Immature natural killer cell (primary cell): ENCODE measurements at places on chromosomes 1 and 21.
A peak's percentile ranks its signal among the peaks of the same experiment; 100 is the strongest.

DNA sequence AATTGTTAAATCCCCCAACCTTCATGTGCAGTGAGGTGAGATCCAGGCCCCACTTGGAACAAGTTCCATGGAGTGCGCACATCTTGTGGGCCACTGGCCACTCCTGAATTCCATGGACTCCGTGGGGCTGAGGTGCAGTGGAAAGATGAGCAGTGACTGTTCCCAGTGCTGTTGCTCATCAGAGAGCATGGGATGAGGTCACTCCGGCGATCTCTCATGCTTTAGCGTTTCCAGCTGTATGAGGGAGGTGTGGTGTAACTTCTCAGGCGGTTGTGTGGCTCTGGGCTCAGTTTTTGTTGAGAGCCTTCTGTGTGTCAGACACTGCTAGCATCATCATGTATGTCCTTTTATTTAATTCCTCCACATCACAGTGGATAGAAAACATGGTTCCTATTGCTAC is 96.2 kb downstream of the GALNT2 start:
- no peak for DNase-seq

- DNase-seq: peak; percentile 56
Measured at GRCh38 chr1:87325982-87326738, 2.5 kb upstream of the LMO4 start.

DNA sequence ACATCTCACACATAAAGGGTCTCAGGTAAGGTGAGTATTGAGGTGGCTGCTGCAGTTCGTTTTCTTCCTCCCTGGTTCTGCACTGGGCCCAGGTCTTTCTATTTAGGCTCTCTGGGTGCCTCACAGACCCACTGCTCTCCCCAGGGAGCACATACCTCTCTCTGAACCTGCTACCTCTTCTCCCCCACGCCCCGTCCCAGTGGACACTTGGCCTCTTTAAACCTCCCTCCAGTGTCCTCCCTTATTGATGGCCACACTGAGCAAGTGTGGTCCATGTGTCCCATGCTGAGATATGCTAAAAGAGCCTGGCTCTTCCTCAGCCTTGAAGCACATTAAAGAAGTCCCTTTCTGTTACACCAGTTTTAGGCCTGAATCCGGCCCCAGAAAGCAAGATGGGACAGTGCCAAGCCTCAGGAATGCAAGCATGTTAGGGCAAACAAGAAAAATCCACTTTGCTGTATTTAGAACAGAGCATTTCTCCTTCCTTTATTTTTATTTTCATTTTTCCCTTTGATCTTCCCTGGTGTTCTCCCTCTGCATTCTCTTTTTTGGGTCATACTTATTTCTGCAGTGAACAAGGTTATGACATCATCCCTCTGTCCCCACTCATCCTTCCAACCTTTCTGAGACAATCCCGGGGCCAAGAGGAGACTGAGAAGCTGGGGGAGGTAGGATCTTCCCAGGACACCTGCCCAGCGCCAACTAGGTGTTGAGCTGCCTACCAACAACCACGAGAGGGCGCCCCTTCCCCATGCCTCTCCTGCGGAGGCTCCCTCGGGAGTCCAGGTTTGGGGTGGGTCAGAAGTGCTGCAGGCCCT is 5.0 kb upstream of the CHI3L2 start:
- DNase-seq: peak; percentile 68

DNA sequence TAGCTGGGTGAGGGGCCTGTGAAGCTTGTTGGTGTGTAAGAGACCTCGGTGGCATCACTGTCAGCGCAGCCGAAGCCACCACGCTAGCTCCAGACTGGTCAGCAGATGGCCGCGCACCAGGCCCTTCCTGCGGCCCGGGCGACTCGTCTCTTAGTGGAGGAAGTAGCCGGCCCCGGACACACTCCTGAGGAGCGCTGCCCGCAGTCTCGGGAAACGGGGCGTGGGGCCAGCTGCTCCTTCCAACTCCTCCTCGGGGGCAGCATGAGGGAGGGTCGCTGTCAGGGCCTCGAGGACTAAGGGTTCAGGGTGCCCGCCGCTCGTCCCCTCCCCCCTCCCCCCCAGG is 20.4 kb downstream of the H3-3A start:
- DNase-seq: no peak

DNA sequence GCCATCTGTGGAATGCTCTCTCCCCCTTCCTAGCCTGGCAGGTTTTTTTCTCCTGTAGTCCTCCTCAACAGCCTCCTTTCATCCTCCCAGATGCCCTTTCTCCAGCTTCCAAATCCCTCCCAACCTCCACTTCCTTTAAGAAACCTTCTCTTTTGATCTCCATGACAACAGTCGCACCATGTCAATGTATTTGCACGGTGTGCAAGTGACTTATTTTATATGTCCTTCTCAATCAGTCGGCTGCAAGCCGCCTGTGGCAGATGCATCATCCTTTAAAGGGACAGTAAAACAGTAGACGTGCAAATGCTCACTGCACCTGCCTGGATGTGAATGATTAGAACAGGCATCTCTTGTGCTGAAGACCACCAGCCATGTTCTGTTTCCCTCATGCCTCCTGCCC is 285.2 kb downstream of the PCP4 start:
- DNase-seq: no peak

DNA sequence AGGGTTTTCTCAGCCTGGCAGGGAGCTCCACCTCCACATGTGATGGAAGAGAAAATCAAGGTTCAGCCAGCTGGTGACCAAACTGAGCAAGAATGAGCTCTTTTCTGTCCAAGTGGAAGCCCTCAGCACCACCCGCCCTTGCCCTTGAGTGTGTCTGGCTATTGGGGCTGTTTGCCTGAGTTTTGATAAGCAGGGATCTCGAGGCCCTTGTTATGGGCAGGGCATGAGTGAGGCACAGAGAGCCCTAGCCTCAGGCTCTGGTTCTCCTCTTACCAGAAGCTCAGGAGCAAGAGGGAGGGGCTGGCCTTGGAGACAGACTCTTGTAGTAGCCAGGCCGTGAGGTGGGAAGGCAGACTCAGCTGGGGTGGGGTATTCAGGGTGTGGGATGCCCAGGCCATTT is 37.5 kb upstream of the ARF1 start:
- DNase-seq: no peak

GRCh38 chr1:11623702-11624101 is 30.5 kb downstream of the FBXO2 start:
- DNase-seq: no peak

DNA sequence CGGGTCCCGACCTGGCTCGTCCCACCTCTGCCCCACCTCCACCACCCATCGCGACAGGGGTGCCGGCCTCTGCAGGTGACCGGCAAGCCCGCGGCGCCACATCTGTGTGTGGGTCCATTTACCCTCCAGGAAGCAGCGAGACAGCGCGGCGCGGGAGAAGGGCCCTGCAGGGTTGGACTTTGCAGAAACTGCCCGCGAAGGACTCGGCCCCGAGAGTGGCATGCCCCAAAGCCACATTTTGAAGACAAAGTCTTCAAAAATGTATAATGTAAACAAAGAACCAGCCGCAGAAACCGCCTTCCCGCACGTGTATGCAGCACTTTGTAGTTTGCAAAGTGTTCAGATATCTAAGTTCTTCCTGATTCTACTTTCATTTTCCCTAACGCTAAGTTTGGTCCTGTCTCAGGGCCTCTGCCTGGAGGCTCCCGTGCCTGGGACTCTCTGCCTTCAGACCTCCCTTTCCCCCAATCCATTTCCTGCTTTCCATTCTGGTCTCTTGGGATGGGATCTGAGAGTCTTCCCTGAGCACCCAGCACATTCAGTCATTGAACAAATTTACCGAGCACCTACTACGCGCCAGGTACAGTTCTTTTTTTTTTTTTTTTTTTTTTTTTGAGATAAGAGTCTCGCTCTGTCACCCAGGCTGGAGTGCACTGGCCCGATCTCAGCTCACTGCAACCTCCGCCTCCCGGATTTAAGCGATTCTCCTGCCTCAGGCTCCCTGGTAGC is 524 bp upstream of the TMCO4 start:
- DNase-seq: peak; percentile 38

GRCh38 chr1:36905941-36906340 is 128.4 kb downstream of the GRIK3 start:
- no peak for DNase-seq

DNA sequence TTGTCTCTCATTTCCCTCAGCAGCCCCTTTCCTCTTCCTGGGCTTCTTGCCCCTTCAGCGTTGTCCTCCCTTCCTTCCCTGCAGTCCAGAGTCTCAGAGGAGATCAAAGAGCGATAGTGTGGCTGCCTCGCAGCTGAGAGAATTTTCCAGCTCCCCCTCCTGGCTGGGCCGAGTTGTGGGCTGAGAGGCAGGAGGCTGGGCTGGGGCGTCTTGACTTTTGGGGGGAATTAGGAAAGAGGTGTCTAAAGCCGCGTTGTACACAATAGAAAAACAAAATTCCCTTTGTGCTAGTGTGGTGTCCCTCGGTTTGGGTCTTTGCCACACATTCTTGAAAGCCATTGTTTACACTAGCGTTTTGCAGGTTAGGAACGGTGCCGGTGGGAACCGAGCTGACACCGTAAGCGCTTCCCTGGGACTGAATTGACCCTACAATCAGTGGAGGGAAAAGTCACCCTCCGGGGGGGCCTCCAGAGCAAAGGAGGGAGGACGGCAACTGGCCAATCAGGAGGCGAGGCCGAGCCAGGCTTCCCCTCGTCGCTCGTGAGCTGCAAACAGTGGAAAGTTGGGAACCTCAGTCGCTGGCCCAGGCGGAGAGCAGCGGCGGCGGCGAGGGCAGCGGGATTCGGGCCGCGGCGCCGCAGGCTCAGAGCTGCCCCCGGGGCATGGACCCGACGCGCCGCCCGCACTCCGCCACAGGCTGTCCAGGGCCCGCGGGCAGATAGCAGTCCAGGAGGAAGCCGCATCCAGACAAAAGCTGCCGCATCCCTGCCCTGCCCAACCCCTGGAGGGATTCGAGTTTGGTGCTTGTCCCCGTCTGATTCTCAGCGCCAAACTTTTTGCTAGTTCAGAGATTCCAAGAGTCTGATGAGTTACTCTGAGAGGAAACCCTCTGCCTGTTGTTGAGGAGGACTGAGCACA is at the start of gene HMCN1:
Gene HMCN1 (plus strand): TSS at position 574 of the 918 bp plus-strand sequence. CDS start 389 bp downstream, outside the sequence.
- peak; percentile 1 for DNase-seq

DNA sequence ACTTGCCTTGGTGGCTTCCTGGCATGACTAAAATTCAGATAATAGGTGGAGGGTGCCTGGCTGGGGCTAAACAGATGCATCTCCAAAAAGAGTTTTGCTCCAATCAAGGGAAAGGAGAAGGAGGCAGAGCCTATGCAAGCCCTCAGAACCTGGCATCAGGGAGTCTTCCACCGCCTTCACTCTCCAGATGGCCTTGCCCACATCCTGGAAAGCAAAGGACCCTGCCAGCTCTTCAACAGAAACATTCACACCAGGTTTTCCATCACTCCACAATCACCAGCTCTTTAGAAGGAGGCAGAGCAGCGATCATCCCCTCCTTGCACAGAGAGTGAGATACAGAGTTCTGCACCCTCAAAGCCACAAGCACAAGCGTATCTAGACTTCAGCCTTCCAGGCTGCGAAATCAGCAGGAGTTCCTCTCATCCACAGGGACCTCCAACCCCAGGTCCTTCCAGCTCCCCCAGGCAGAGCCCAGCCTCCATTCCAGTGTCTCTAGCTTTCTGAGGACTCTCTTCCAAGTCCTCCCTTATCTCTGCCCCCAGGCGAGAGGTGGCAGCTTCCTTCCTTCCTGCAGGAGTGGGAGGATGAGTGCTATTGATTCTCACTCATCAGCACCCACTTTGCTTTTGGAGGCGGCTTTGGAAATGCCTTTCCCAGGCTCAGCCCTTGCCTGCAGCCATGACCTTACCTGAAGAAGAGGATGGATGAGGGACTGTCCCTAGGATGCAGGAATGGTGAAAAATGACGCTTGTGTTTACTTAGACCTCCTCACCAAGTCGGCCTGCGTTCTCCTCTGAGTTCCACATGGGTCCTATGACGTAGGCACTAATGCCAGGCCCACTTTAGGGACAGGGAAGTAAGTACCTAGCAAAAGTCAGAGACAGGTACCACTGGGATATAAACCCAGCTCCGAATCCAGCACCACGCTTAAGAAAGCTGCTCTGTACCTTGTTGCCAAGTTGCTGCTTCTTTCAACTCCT is 75.4 kb downstream of the RIPK4 start:
- no peak for DNase-seq

DNA sequence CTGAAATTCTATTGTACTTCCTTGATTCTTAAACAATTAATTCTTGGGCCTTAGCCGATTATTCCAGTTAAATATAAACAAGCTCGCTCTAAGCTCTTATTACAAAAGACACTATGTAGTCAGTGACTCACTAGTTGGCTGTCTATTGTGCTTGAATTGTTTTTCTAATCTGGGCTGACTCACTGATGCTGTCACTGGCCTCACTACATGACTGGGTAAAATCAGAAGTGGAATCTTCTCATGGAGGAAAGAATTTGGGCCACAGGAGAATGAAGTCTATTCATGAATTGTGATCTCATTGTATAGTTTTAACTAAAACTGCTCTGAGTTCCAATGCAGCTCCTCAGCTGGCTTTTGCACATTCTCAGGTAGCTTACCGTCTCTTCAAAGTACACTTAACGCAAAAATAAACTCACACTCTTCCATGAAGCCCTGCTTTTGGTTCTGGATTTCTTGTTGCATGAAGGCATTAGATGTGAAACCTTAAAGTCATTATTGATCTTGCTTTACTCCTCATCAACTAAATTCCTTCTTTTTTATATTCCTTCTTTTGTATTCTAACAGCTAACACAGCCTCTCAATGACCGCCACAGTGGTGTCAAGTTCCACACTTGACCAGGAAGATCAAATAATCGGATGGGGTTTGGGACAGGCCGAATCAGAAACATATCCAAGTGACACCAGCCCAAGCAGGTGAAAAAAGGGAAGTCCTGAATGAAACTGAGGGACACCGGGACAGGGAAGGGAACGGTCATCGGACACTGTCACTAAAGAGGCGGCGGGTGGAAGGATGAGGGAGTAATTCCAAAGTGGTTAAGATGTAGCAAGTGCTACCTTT is 80.9 kb upstream of the LBR start:
- no peak for DNase-seq

DNA sequence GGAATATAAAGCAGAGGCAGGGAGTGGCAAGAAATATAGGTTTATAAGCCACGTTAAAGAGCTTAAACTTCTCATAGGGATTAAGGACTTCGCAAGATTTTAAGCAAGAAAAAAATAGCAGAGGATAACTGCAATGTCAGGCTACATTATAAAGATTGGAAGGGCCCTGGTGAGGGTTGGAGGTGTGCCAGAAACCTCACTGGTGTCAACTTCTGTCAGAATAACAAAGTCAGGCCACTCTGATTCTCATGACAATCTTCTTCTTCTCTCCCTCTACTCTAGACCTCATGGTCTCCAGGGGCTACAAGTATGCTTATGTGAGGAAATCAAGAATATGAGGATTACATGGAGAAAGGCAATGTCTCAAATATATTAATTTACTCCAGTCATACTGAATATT is 32.6 kb upstream of the FMO2 start:
- DNase-seq: no peak

- DNase-seq: no peak
Measured at GRCh38 chr1:175714350-175714749, 29.0 kb downstream of the TNR start.

GRCh38 chr1:77473690-77474089 is 191.9 kb downstream of the AK5 start:
- no peak for DNase-seq

GRCh38 chr1:93437976-93438605 is 9.8 kb upstream of the FNBP1L start:
- DNase-seq: peak; percentile 20

- no peak for DNase-seq
Measured at GRCh38 chr1:7290971-7291970, 479.8 kb upstream of the VAMP3 start.

- peak; percentile 87 for DNase-seq
Measured at GRCh38 chr1:10510520-10511493, 36.1 kb downstream of the PEX14 start.
